ENCODE measurements at places on chromosomes 6 and 20.

GRCh38 chr6:114762145-114762544 is 419.3 kb upstream of the HS3ST5 start:
- no peak for DNase-seq

DNA sequence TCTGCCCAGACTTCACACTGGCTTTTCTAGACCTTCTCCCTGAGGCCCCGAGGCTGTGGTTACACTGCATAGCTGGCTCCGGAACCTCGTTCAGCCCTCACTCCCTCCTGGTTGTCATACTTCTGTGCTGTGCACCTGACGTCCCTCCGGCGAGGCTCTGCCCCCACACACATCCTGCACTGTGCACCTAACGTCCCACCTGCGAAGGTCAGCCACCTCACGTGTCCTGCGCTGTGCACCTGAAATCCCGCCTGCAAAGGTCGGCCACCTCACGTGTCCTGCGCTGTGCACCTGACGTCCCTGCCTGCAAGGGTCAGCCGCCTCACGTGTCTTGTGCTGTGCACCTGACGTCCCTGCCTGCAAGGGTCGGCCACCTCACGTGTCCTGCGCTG is 111.0 kb upstream of the FRMD1 start:
- DNase-seq, result no peak

DNA sequence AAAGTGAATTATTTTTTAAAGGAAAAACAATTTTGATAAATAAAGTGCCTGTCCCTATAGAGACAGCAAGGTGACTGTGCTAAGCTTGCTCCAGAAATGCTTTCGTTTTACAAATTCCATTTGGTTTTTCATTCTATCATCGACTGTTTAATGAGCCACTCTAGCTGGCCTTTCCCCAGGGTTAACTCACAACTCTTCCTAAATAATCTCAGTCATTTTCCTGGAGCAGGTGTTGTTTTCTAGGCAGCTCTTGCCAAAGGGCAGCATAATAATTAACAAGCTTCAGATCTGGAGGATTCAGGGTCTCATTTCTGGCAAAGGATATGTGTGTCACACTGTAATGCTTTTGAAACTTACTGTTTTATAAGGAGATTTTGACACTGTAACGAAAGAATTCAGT is 184.2 kb downstream of the KHDC1L start:
- DNase-seq, result no peak

GRCh38 chr20:14820771-14821170 is 483.4 kb upstream of the FLRT3 start:
- no peak for DNase-seq

GRCh38 chr6:154232013-154232910 is 124.3 kb downstream of the IPCEF1 start:
- DNase-seq, result no peak

DNA sequence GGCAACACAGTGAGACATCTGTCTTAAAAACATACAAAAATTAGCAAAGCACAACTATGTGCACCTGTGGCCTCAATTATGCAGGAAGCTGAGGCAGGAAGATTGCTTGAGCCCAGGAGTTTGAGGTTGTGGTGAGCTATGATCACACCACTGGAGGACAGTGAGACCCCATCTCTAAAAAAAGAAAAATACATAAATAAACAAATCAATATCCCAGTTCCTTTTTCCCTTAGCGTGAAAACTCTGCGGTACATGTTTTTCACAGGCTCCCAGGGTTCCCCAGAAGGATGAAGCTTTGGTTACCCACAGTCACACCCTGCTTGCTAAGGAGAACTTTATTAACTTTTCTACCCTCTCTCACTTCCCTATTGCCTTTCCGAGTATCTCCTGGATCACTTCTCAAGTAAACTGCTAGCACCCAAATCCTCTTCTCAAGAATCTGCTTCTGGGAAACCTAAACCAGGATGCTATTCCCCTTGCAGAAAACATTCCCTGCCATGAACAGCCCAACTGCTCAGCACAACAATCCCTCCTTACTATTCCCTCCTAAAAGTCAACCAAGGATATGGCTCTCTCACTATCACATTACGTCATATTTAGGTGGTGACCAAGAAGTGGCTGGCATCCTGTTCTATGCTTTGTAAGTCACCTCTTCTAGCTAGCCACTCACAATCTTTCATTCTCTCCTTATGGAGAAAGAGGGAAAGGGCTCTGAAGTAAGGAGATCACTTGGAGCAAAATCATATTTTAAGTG is 122.4 kb downstream of the IPCEF1 start:
- no peak for DNase-seq

DNA sequence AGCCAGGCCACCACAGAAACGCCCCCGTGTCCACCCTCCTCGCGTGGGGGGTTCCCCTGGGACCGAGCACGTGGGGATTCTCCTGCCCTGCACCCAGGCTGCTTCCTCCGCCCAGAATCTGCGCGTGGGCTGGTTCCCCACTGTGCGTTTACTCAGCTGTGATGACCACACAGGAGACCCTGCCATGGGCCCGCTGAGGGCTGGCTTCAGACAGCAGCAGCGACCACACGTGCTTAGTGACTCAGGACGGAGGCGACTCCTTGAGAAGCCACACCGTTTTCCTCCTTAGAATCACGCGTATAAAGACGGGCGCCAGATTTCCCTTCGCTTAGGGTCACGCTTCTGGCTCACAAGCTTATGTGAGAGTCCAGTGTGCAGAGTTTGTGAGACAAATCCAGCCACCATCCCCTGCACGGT is 63.9 kb upstream of the PDE10A start:
- no peak for DNase-seq

- DNase-seq, result no peak
These were observed 521 bp upstream of the RAD21L1 start for GRCh38 chr20:1225263-1225782.

DNA sequence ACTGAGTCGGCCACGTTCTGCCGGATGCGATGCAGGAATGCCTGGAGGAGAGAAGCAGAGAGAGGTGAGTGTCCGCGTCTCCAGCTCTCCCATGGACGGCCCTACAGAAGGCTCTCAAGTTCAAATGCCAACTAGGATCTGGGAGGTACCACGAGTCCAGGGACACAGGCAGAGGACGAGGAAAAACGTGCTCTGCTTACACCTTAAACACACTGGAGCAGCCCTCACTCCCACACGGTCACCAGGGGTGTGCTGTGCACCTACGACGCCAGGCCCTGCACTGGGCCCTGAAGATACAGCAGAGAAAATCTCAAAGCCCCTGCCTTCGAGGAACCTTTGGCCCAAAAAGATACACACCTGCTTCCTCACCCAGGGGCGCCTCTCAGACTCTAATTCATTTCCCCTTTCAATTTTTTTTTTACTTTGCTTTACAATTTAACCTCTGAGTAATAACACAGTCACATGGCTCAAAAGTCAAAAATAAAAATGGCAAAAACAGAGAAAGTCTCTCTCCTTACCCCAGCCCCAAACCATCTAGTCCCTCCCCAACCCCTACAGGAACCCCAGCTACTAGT is 79.9 kb downstream of the PREX1 start:
- DNase-seq, result no peak

Measured in RWPE2 (cell line).